ENCODE measurements at places on chromosomes 16 and 17.
A peak's percentile ranks its signal among the peaks of the same experiment; 100 is the strongest.

DNA sequence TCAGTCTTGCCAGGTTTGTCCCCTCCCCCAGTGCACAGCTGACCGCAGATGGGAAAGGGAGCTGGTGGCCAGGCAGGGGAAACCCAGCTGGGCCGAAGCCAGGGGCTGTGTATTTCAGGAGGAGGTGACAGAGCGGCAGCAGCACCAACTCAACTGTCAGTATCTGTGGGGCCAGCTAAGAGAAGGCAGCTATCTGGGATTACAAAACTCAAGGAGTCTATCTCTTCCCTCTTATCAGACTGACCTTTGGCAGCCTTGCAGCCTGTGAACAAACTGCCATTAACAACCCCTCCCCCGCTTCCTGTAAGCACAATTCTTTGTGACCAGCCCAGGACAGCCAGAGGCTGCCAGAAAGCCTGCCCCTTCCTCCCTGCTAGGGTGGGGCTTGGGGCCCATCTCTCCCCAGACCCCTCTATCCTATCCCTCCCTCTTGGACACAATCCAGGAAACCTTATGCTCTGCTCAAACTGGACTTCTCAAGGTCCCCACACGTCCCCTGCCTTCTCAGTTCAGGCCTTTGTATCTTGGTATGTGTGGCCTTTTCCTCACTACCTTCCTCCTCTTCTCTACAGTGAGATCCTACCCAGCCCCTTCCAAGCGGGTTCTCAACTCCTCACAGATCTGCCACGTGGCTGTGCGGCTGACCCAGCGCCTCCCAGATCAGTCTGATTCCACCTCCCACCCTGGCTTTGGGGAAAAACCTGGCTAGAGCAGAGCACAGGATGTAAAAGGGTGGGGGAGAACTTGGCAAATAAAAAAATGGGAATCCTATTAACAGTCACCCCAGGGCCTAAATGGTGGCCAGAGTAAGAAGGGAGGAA lies 10.5 kb downstream of the ST3GAL2 start:
- DNase-seq, result no peak

DNA sequence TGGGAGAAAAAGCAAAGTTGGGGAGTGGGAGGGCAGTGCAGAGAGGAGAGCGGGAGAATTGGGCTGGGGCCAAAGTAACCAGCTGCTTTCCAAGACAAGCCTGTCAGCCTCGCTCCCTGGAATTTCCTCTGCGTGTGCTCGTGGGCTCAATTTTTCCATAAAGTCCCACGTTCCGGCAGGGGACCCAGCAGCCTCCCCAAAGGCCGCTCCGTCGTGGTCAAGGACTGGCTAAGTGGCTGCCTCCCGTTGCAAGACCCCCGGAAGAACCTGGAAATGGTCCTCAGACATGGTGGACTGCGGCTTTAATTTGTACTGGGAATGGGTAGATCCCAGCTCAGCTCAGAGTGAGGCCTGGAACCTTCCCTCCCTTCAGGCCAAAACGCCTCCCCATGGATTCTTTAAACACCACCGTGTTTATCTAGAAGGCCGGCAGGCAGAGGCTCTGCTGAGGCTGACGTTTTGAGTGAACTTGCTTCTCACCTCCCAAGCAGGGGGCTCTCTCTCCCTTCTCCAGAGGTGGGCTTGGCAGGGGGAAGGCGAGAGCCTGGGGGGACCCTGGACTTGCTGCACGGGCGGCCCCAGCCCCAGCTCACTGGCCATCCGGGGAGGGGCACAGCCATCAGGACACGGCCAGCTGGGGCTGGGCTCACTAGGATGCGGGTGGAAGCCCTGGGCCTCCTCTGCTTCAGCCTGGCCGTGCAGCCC lies 190.0 kb downstream of the C16orf95 start:
- DNase-seq, result no peak

- no peak for DNase-seq
These were observed 12.9 kb downstream of the IL21R start for GRCh38 chr16:27414788-27415431.

DNA sequence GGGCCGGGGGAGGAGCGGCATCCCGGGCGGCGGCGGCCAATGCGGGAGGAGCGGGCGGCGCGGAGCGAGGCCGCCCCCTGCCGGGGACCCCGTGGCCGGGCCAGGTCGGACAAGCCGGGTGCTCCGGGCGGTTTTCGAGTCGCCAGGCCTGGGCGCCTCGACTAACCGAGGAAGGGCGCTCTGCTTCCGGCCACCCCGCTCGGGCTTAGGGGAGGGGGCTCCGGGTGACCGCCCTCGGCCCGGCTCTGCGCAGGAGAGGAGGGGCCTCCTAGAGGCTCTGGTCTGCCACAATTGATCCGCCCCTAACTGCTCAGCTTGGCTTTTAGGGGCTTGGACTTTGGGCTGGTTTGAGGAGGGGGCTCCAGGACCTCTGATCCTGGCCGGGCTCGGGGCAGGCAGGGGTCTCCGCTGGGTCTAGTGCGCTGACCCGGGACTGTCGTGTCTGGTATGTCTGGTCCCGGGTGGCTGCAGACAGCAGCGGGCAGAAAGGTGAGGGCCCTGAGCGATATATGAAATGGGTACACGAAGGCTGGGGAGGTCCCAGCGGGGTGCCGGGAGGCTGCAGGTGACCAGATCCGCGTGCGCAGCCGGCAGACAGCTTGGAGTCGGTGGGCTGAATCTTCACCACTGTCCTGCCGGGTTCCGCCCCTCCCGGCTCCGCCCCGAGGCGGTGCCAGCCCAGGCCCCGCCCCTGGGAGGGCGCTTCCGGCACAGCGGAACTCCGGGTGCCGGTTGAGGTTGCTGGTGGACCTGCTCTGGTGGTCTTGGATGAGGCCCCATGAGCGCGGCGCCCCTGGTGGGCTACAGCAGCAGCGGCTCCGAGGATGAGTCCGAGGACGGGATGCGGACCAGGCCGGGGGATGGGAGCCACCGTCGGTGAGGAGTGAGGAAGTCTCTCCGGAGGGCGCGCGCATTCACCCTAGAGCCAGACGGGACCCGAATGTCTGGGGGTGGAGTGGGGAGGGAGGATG lies at the start of gene USB1:
TSS of gene USB1 (plus strand) at position 702 of the 971 bp plus-strand sequence. CDS start at position 779, 77 bp downstream.
- peak; percentile 79 for DNase-seq

GRCh38 chr16:64693946-64694345 lies 427.9 kb downstream of the CDH11 start:
- DNase-seq, result no peak

DNA sequence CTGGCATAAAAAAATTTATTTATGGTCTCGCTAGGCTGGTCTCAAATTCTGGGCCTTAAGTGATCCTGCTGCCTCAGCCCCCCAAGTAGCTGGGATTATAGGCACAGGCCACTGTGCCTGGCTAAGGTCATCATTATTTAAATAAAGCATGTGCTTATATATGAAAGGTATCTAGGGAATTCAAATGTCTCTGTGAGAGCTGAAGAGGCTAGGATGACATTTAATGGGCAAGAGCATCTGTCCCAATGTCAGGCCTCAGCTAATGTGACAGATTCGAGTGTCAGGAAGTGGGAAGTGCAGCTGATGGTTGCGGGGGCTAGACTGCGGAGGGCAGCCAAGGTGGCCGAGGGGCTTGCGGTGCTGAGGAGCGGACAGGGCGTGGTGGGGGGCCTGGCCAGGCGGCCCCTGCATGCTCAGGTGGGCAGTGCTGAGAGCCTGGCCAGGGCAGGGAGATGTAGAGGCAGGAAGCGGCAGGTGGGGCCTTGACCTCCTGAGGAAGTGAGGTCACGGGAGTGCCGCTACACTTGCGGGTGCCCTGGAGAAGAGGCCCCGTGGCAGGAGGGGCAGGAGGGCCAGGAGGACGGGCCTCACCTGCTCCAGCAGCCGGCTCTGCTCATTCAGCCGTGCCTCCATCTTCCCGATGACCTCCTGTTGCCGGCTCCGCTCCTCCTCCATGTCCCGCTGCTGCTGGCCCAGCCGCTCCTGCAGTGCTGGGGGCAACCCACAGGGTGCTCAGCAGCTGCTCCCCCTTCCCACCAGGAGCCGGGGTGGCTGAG lies 12.6 kb upstream of the MRPL38 start:
- DNase-seq, result no peak

GRCh38 chr17:39791111-39791992 lies 53.6 kb downstream of the GRB7 start:
- DNase-seq, result no peak
